ENCODE measurements at places on chromosomes 7 and 10.

DNA sequence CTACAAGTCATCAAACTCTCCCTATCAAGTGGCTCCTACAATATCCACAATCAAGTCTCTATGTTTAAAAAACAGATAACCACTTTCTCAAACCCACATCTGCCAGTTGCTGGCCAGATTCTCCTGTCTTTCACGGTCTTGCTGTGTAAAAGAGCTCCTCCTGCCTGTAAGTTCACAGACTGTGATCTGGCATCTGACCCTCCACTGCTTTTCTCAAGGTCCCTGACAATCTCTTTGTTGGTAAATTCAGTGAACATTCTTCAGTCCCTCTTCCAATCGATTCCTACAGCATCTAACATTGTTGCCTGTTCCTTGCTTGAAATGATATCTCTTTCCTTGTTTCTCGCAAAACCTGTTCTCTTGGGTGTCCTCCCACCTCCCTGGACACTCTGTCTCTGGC is 18.5 kb upstream of the LMOD2 start:
- DNase-seq, result no peak

- no peak for DNase-seq
These were observed 264.3 kb downstream of the ZEB1 start for GRCh38 chr10:31583293-31583692.

DNA sequence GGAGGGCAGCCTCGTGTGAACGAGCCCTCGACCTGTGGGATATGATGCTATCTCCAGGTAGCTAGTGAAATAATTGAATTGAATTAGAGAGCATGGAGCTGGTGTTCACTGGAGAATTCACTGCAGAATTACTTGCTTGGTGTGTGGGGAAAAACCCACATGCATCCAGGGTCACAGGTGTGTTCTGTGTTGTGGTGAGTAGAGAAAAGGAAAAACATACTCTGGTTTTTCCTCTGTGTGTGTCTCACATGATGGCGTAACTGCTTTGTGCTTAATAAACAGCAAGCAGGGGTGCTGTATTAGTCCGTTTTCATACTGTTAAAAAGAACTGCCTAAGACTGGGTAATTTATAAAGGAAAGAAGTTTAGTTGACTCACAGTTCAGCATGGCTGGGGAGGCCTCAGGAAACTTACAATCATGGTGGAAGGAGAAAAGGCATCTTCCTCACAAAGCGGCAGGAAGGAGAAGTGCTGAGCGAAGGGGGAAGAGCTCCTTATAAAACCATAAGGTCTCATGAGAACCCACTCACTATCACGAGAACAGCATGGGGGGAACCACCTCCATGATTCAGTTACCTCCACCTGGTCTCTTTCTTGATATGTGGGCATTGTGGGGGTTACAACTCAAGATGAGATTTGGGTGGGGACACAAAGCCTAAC is 62.6 kb downstream of the TACR2 start:
- DNase-seq, result no peak

DNA sequence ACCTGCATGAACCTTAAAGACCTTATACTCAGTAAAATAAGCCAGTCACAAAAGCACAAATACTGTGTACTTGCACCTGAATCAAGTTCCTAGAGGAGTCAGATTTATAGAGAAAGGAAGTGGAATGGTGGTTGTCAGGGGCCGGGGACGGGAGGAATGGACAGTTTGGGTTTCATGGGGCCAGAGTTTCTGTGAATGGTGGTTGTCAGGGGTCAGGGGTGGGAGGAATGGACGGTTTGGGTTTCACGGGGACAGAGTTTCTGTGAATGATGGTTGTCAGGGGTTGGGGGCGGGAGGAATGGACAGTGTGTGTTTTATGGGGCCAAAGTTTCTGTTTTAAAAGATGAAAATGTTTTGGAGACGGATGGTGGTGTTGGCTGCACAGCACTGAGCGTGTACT is 260.0 kb upstream of the MKI67 start:
- no peak for DNase-seq

DNA sequence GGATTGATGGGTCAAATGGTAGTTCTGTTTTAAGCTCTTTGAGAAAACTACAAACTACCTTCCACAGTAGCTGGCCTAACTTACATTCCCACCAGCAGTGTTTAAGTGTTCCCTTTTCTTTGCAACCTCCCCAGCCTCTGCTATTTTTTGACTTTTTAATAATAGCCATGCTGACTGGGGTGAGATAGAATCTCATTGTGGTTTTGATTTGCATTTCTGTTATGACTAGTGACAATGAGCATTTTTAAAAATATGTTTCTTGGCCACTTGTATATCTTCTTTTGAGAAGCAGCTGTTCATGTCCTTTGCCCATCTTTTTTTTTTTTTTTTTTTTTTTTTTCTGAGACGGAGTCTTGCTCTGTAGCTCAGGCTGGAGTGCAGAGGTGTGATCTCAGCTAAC is 155.2 kb upstream of the BMPER start:
- DNase-seq, result no peak

GRCh38 chr10:20771051-20771450 is 126.1 kb downstream of the NEBL start:
- DNase-seq, result no peak

- no peak for DNase-seq
These were observed 20.2 kb downstream of the GPR146 start for GRCh38 chr7:1064581-1064980.

- peak; percentile 70 for DNase-seq
These were observed 217.8 kb upstream of the MKLN1 start for GRCh38 chr7:131109759-131110296.

DNA sequence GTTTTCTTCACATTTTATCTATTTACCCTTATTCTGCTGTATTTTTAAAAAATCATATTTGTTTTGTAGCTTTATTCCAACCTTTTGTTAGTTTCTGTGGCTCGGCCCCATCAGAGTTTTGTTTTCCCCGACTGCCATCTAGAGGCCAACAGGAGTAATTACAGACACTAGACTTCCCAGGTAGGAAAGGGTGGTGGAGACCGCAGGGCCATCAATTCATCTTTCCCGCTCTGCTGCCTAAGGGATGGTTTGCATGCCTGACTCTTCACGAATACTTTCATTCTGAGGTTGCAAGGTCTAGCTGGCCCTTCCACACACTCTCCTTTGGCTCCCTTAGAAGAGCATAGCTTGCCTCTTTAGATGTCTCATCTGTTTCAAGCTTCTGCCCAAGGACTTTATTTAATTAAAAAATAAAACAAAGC is 38.3 kb downstream of the LYZL2 start:
- peak; percentile 37 for DNase-seq

DNA sequence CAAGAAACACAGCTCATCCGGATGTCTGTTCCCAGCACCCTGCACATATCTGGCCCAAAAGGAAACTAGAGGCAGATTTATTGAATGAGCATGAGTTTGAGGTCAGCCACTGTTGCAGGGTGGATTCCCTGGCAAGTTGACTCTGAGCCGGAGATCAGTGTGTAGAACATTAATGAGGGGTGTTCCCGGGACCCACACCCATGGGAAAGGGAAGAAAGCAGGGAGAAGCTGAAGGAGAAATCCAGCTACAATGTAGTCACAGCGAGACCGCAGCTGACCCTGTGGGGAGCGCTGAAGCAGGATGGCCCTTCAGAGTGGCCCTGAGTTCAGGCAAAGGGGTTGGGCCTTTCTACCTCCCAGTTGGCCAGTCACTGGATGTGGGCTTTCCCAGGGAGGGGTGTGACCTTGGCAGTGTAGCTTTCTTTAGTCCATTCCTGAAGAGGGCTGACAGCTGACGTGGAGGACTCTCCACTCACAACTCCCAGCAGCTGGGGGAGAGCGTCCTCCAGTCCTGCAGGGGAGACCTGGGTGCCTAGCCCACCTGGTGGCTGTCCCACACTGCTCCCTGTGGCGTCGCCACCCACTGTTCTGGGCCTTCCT is 324.2 kb upstream of the ZMIZ1 start:
- no peak for DNase-seq

- no peak for DNase-seq
These were observed 92.6 kb upstream of the TCF7L2 start for GRCh38 chr10:112857493-112857892.

DNA sequence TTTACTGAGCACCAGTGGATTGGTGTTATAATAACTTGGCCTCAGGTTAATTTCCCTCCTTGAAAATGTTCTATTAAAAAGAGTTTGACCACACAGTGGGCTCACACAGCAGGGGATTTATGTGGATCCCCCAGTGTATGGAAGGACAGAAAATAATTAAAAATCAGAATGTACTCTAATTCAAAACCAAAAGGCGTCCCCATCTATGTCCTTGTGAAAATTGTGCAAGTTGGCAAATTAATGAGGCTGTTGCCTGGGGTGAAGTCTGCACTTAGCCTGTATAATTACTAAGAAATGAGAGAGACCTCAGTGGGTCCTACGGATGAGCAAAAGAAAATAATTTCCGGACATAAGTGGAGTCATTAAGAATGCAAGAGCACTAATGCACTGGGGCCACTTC is 31.1 kb downstream of the PIK3CG start:
- DNase-seq, result no peak

DNA sequence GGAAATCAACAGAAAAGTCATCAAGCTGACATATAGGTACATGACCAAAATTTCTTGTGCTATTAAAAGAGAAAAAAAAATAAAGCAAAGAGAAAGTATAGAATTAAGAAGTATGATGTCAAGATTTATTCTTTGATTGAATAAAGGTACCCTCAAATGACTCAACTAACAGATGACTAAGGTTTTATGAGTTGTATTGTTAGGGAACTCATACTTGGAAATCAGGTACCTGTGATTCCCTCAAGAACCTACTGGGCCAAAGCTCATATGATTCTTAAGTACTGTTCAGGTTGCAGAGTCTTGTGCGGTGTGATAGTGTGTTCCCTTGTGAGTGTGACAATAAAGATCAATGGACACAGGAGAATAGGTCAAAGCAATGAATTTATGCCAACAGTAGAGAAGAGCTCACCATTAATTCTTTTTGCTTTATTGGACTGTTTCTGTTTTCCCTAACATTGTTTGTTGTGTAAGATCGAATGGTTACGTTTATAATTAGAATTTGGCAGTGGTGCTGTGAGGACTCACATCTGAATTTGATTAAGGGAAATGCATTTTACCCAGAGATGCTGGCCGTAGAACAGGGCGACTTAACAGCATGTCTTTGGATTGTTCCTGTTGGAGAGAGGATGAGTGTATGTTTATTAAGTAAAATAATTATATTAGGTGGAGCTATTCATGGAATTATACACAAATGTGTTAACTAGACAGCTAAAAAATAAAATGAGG is 293.2 kb upstream of the SEMA3D start:
- DNase-seq, result no peak

DNA sequence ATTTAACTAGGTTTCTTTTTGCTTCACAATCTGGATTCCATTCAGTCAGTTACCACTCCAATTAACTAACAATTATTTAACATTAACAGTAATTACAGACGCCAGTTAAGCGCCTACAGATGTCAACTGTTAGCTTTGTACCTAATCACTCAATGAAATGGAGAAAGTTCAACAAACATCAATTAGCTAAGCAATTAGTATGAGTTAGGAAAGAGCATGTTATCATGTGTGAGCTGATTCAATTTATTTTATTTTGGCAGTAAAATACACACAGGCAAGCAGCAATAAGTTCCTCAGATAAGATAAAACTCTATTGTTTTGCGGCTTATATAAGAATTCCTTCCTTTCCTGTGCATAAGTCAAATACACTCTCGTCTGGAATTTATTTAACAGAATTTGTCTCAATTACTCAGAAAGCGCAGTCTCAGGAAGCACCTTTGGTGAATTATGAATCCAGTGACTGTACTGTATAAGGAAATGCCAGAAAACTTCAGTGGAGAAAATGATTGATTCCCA is 427.1 kb upstream of the GALNT17 start:
- no peak for DNase-seq

GRCh38 chr7:152914014-152914844 is 154.7 kb downstream of the ACTR3B start:
- DNase-seq, result no peak

- no peak for DNase-seq
These were observed 52.4 kb upstream of the ITGB1 start for GRCh38 chr10:33010132-33011037.

- no peak for DNase-seq
These were observed 14.3 kb upstream of the COL17A1 start for GRCh38 chr10:104099941-104100340.

GRCh38 chr10:119283818-119284217 is 76.4 kb downstream of the GRK5 start:
- no peak for DNase-seq

DNA sequence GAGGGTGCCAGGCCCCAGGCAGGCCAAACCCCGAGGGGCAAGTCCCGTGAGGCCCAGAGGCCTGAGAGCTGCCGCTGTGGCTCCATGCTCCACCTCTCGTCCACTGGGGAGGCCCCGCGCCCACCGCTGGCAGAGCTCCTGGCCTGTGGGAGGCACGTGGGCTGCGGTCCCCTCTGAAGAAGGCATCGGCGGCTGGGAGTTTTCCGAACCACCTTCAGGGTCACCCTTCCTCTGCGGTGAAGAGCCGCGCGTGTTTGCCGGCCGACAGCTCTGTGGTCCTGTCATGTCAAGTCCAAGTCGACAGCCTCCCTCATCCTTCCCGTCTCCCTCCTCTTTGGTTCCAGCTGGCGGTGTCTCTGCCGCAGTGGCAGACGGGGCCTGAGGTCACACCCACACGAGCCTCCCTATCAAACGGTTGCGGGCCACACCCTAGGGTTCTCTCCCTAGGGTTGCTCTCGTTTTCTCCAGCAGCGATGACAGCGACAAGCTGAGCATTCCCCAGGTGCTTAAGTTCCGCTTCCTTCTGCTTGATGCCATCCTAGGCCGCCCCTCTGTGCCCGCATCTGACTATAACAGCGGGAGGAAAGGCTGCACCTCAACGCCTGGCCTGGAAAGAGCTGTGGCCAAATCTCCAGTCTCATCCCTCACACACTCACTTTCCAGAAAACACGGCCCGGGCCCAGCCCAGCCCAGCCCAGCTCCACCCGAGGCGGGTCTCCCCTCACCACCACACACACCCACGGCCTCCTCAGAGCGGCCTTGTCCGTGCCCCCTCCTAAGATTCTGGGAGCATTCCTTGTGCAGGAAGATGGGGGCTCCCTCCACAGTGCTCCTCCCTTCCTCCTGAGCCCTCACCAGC is 185.0 kb downstream of the ELFN1 start:
- DNase-seq, result no peak

DNA sequence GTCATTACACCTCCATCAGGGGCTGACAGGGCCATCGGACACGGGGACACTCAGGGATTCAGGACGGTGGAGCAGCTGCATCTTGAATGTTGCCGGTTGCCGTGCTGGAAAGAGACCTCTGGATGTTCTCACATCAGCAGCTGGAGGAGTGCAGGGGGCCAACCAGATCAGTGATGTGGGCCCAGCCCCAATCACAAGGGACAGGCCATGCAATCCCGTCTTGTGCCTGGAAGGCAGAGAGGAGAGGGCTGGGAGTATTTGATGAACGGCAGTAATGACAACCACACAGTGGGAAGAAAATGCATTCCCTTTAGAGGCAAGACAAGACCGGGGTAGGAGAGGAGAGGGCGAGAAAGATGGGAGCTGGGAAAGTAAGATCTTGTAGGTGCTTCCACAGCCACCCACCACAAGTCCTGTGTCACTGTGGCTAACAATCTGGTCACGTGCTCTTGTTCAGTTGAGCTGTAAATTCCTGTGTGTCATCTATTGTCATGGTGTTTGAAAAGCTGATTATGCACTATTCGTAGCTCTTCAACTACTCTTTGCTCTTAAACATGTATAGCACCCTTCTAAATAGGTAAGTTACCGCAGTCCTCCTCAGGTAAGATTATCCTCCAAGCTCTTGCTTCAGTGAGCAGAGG is 85.9 kb upstream of the LEP start:
- no peak for DNase-seq
